ENCODE measurements at places on chromosomes 6 and 20. TPM values are rescaled to one million over a fixed set of nuclear protein-coding genes. Genes with fewer than 3 reads are reported as not detected.

The LY6G6D gene
- not detected for total RNA-seq

DNA sequence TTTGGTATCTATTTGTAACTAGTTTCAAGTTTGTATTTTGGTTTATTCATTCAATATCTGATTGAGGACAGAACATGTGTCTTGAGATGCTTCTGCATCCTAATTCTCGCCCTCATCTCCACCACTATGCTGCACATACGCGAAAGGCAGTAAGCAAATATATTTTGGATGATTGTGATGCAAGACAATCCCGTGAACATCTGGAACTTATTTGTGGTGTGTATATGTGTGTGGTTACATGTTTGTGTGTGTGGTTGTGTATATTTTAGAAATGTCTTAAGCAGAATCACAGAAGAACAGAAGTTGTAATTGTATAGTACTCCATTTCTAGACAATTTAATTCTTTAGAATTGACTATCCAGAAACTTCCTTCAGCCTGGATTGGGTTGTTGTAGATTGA, 35.1 kb upstream of the RNF144B start:
- DNase-seq = no peak

DNA sequence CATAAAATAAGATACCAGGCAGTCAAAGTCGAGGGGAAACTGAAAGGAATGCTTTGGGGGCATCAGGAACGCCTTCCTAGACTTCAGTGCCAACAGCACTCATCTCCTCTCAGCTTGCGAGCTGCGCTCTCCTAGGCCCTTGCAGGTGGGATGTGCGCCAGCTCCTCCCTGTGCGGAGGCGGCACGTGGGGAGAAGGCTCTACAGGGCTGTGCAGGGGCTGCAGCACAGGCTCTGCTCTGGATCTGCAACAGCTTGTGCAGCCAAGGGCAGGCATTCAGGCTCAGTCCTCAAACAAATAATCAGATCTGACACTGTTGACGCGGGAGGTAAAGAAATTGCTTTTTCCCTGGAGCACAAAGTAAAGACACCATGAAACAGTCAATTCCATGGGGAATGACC, 144.8 kb downstream of the TTLL2 start:
- no peak for DNase-seq

DNA sequence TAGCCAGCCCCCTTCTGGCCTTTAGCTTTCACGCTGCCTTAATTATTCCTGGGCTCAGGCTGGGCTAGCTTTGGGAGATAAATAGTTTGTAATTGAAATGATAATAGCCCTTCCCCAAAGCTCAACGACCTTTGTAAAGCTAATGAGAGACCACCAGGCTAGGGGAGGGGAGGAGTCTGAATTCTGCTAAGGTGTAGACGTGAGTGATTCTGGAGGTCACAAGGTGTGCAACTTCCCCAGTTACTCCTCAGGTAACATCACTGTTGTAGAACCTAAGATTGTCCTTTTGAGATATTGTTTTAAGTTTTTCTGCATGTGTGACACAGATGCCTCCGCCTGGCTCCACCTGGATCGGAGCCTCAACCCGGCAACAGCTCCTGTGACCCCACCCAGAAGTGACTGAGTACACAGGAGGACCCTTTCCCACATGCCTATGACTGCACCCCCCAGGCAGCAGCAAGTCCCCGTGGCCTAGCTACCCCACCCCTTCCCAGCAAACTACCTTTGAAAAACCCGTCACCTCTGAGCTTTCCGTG, 5.8 kb upstream of the GPR31 start:
- DNase-seq = no peak

GRCh38 chr6:88730611-88731011, 232.8 kb downstream of the RNGTT start:
- DNase-seq = no peak

GRCh38 chr6:86152546-86152945, 509.9 kb upstream of the SYNCRIP start:
- no peak for DNase-seq

DNA sequence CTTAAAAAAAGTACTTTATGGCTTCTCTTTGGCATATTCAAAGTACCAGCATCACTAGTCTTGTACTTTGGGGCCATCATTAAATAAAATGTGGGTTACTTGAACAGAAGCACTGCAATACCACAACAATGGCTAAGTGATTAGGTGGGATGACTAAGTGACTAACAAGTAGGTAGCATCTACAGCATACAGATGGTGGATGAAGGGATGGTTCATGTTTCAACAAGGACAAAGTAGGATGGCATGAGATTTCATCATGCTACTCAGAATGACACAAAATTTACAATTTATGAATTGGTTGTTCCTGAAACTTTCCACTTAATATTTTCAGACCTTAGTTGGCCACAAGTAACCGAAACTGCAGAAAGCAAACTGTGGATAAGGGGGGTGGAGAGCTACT, 7.7 kb downstream of the MPC1 start:
- no peak for DNase-seq

Measured in HepG2 (cell line).